ENCODE measurements at places on chromosomes 16 and 17.

- no peak for DNase-seq
Measured at GRCh38 chr17:66784621-66785364, 50.1 kb upstream of the CACNG5 start.

- DNase-seq, result no peak
Measured at GRCh38 chr17:32445074-32445415, 735 bp downstream of the PSMD11 start.

DNA sequence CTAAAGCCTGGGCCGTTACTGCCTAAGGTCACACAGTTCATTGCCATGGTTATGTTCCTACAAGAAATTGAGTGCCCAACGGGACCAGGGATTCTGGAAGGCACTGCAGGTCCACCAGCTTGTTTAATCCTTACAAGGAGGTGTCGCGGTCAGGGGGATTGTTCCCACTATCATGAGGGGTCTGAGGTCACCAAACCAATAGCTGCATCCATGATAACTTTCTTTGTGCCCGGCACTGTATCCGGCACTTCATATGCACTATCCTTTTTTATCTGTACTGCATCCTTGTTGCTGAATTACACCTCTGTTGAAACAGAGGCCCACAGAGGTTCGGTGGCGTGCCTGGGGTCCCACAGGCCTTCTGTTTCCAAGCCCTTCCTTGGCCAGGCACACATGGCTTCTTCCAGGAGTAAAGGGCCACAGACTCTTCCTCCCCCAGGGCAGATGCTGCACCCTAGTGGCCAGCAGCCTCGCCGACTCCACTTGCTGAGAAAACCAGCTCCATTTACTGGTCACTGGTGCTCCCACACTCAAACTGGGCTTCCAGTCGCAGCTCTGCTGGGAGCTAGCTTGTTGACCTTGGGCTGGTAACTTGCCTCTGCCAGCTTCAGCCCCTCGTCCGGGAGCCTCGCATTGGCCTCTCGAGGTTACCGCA lies 82.0 kb upstream of the PLCG2 start:
- no peak for DNase-seq

GRCh38 chr16:9081843-9082242 lies 9.6 kb upstream of the HAPSTR1 start:
- DNase-seq, result no peak

GRCh38 chr16:2519711-2520080 lies 475 bp upstream of the AMDHD2 start:
- no peak for DNase-seq

DNA sequence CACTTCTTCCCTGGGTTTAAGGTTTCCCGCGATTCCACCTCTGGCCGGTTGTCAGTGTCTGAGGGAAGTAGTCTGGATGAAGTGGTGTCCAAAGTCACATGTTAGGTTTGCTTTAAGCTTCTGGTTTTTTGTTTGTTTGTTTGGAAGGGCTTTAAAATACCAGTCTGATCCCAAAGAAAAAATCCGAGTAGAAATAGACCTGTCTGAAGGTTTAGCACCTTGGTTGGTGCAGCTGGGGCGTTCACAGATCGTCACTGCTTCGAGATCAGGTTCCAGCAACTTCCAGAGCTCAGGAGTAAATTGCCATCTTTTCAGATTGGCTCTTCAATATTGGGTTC lies 567 bp downstream of the TMEM97 start:
- no peak for DNase-seq

- DNase-seq, result no peak
Measured at GRCh38 chr16:74297145-74297665, 591 bp downstream of the PSMD7 start.

GRCh38 chr17:52170963-52171572 lies 12.6 kb upstream of the CA10 start:
- DNase-seq, result no peak

DNA sequence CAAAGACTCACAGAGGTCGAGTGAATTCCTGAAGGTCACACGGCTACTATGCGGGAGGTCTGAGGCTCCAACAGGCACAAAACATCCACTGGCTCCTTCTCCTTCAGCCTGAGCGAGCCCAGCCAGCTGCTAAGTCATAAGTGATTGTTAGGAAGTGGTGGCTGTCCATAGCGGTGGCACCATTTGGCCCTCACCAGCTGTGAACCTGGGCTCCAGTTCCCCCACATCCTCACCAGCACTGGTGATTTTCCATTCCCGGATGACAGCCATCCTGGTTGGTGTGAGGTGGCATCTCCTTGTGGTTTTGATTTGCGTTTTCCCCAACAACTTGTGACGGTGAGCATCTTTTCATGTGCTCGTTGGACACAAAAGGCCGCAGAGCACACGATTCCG lies 302.8 kb downstream of the FOXL1 start:
- DNase-seq, result no peak

DNA sequence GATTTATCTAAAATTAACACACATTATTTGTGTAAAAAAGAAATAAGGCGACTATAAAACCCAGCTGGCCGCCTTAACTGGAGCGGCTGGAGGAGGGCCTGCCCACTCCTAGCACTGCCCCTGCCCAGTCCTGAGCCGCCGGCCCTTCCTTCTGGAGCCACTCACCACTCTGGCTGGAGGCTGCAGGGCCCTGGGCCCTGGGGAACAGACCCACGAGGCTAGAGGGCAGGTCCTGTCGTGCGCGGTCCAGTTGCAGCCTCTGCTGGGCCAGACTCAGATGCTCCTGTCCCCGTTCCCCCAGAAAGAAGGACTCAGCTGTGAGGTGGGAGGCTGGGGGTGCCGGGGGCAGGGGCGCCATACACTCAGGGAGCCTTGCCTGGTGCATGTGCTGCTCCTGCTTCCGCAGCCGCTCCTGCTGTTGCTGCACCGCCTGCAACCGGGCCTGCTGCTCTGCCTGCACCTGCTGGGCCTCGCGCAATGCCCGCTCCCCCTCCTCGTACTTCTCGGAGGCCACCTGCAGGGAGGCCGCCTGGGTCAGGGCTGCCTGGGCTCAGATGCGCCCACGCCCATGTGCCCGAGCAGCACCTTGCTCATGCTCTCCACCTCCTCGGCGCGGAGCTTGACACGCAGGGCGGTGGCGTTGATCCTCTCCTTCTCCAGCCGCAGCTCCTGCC lies 9.0 kb upstream of the MRPL38 start:
- DNase-seq, result no peak

DNA sequence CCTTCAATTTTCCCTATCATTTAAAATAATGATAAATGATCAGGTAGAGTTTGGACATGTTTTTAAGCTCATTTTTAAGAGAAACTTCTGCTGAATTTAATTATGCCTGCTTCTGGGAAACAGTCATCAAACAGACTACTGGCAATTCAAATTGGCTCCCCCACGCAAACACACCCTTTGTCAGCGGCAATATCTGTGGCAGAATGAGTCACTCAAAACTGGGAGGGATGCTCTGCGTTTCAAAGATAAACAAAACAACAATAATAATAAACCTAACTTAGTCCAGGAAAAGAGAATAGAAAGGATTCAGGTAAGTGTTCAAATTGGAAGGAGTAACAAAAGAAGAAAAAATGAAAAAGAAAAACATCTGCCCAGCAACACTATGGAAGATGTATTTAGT lies 108.1 kb upstream of the ERCC4 start:
- no peak for DNase-seq

- peak; percentile 22 for DNase-seq
Measured at GRCh38 chr17:30290696-30291542, 825 bp downstream of the BLMH start.

- no peak for DNase-seq
Measured at GRCh38 chr16:67425580-67425979, 5.3 kb upstream of the HSD11B2 start.

GRCh38 chr17:13597723-13598347 lies 3.9 kb downstream of the HS3ST3A1 start:
- peak; percentile 24 for DNase-seq

- DNase-seq, result no peak
Measured at GRCh38 chr17:59825533-59826322, 67.0 kb downstream of the TUBD1 start.

DNA sequence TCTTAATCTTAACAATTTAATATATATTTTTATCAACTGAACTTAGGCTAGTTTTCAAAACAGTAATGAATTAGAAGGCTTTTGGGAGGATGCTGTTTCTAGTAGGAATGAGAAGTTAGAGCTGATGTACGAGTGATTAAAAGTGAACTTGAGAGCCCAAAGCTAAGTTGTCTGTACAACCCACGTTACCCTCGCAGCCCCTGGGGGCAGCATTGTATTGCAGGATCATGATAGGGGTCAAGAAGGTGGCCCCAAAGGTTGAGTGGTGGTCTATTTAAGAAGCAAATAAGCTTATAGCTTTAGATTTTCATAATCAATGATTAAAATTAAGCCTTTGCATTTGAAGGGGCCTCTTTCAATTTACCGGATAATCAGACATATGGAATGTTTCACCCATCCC lies 33.7 kb upstream of the ALDH3A2 start:
- DNase-seq, result no peak

DNA sequence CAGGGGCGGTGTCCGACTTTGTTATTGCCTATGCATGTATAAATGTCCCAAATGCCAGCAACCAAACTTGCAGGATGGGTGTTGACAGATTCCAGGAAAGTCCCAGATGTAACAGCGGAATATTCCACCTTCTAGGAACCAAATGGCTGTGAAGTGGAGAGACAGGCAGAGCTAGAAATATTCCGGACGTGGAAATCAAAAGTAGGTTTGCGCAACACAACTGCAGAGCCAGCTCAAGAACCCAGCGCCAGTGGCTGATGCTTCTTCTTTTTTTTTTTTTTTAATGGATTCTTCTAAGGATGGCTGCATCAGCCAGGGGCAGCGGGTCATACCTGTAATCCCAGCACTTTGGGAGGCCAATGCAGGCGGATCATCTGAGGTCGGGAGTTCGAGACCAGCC lies 601.7 kb downstream of the MAF start:
- DNase-seq, result no peak

DNA sequence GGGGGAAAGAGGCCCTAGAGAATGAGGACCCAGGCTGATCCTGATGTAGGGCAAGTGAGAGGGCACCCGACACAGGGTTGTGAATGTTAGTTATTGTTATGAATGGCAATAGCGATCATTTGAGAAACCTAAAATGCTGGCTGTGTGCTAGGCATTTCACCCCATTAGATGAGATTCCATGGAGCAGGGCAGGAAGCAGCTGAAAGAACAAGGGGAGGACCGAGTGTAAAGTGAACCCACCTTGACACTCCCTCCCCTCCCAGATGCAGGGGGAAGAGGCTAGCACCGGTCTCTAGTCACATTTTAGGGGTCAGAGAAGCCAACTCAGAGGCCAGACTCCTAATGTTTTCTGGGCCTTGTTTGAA lies 553 bp upstream of the CORO6 start:
- no peak for DNase-seq

- no peak for DNase-seq
Measured at GRCh38 chr16:5019775-5020174, 14.0 kb downstream of the NAGPA start.

DNA sequence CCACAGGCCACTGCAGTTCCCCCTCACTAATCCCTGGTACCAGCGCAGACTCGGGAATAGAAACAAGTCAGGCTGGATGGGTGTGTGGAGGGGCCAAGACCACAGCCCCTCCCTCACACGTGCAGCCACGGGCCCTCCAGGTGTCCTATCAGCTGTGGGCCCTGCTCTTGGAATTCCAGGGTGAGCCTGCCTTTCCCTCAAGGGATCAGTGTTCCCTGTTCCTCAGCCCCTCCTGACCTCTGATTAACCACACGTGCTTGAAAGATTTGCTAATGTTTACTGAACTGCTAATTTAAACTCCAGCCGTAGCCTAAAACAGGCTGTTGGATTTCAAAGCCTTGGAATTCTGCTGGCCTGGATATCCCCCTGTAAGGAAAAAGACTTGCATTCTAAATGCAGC lies 146.4 kb downstream of the SOCS1 start:
- DNase-seq, result no peak

DNA sequence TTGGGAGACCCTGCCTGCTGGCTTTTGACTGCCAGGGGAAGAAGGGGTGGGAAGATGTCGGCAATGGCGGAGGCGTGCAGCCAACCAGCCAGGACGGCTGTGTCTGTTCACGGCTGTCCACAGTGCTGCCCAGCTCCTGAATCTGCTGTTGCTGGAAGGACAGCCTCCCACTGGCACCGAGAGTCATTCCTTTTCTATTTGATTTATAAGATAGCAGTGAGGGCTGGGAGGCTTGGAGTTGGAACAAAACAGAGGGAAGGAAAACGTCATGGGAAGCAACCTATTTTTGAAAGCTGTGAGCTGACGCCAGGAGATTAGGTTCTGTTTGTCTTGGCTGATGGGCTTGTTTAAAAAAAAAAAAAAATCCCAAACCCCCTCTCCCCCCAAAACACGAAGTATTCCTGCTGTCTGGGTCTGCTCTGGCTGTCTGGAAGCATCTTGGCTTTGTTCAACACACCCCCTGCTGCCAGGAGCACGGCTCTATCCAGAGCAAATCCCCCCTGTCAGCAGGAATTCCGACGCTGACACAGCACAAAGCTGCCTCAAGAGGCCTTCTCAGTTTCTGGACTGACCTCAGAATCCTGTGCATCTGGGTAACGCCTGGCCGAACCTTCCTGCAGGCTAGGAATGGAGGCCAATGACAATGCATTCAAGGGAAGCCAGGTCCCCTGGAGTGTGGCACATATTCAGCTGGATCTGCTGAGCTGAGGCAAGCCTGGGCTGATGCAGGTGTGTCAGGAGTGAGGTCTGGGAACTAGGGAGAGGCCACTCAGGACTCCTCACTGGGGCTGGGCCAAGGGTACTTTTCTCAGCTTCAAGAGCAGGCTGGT lies 41.0 kb upstream of the SREBF1 start:
- no peak for DNase-seq

GRCh38 chr16:31298958-31299357 lies 39.2 kb downstream of the ITGAM start:
- DNase-seq, result no peak

DNA sequence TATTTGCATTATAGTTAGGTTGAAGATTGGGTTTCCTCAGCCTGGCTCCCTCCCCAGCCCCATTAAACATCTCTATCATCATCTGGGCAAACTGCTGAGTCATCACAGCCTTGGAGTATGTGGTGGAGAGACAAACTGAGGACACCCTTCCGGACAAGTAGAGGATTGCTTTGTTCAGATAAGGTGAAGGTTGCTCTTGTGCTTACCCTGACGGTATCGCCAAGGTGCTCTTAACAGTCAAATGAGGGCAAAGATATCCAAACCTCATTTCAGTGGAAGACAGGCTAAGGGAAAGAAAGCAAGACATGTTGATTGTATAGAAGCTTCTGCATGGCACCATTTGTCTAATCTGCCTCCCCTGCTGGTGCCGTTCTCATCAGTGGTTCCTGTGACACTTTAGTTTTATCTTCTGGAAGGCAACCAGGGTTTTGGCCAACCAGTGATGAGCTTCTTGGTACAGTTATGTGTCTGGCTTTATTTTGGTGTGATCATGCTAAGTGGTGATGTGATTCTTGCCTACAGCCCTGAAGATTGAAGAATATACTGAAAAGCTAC lies 56.9 kb upstream of the LGALS9 start:
- DNase-seq, result no peak

- no peak for DNase-seq
Measured at GRCh38 chr16:78462288-78463208, 363.1 kb downstream of the WWOX start.

All from central memory CD4-positive, alpha-beta T cell (primary cell).